Hindlimb muscle (tissue), 1 donor: ENCODE measurements at places on chromosomes 2 and 18.

- DNase-seq, result no peak
Observed at GRCh38 chr2:238444242-238444641, 17.5 kb downstream of the ASB1 start.

DNA sequence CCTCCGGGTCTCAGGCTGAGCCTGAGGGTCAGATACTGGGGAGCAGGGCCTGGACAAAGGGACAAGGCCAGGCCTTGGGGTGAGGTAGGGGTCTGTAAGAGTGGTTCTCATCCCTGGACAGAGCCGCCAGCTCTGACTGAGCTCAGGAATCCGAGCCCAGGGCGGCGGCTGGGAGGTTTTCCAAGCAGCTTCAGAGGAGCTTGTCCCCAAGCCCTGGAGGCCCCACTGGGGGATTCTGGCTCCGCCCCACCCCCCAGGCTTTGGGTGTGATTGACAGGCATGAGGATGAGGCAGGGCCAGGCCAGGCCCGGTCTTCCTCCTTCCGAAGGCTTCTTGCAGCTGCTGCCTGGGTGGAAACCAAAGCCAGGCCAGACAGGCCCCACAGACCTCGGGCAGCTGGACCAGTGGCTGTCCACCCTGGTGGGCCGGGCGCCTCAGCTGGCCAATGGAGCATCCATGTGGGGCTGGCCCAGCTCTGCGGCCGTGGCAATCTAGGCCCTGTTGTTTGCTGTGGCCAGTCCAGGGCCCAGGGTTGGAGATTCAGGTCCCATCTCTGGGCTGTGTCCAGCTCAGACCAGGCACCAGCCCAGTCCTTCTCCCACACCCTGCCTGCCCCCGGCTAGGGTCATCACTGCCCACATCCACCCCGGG is 23.1 kb upstream of the GPC1 start:
- no peak for DNase-seq

DNA sequence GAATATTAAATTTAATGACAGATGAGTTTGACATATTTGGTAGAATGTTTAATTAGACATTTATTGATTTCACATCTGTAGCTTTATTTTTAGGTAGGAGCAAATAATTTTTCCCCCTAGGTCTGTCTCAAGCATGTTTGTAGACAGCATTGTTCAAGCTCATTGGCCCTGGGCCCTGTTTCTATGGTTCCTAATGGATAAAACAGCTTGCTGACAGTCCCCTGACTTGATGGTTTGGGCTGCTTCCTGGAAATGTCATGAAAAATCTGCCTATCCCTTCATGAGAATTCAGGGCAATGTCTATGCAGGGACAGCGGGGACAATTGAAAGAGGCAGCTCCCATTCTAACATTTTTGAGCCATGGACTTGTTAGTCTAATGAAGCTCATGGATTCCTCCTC is 14.6 kb upstream of the MEP1B start:
- peak; percentile 76 for DNase-seq

DNA sequence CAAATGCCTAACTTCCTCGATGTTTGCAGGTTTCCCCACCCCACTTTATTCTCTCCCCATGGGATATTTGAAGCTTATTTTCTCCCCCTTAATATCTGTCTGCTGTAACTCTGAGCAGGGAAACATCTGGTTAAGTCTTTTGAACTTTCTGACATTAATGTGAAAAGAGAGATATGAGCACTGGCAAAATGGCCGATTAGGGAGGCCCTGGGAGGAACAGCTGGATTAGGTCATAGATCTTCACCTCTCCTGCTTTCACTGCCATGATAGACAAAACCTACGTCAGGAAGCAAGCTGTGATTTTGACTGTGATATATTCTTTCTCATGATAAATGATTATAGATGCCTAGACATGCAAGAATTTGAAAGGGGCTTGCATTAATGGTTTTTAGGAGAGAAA is 43.6 kb downstream of the LYPD6B start:
- DNase-seq, result no peak

GRCh38 chr2:26542676-26543505 is 65.0 kb upstream of the OTOF start:
- DNase-seq, result no peak

DNA sequence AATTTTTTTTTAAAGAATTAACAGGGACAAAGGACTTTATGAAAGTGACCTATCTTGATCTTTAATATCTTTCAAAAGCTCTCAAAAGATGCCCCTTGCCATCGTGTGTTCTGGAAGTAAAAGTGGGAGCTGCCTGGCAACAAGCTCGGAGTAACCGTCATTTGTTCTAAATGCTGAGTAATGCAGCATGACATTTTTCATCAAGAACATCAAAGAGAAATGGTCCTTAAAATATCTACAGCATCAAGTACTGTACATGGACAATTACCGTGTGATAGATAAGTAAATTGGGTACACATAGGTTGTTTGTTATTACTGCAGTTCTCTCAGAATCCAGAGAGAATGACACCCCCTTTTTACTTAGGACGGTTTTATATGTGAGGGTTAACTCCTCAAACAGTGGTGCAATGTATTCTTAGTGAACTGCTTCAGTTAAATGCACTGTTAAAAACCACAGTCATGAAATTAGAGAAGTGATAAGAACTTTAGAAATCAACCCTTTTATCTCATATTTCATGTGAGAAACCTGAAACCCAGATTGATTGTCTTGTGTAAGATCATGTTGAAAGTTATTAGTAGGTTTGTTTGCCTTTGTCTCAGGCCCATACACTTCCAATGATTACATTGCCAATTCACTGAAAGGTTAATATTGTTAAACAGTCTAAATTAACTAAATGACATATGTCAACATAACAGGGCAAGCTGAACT is 90.6 kb upstream of the HNMT start:
- DNase-seq, result no peak

- no peak for DNase-seq
Observed at GRCh38 chr2:156541229-156541628, 105.0 kb downstream of the GPD2 start.

DNA sequence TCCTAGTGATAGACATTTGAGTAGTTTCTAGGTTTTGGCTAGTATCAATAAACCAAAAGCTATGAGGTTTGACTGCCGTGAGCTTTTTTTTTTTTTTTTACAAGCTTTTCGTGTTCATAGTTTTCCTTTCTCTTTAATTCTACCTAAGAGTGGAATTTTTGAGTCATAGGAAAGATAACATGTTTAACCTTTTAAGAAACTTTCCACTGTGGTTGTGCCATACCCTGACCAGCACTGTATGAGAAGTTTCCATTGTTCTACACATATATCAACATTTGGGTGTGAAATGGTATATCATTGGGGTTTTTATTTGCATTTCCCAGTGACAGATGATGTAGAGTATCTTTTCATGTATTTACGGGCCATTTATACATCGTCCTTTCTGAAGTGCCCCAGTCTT is 31.7 kb downstream of the UBE2F start:
- no peak for DNase-seq

- no peak for DNase-seq
Observed at GRCh38 chr2:211845338-211846035, 693.1 kb downstream of the ERBB4 start.

GRCh38 chr2:122210898-122211856 is 455.7 kb downstream of the TSN start:
- DNase-seq, result no peak

DNA sequence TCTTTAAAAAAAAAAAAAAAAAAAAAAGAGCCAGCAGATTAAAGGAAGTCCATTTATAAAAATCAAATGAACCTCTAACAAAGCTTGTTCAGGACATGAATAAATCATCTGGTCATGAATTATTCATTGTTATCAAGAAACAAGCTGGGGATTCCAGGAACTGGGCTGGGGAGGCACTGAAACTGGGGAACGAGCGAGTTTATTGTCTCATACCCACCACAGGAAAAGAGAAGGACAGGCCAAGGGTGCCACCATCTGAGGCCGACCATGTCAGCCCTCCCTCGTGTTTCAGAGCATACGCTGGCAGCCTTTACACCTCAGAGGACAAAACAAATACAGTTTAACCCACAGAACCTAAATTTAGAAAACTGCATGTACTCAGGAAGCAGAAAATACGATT is 164.2 kb downstream of the VWC2L start:
- no peak for DNase-seq

- peak; percentile 71 for DNase-seq
Observed at GRCh38 chr2:45254025-45254424, 244.8 kb upstream of the SIX2 start.

GRCh38 chr2:3639653-3640052 is 18.3 kb upstream of the ALLC start:
- no peak for DNase-seq

GRCh38 chr2:71006955-71007799 is 12.5 kb upstream of the TEX261 start:
- no peak for DNase-seq

DNA sequence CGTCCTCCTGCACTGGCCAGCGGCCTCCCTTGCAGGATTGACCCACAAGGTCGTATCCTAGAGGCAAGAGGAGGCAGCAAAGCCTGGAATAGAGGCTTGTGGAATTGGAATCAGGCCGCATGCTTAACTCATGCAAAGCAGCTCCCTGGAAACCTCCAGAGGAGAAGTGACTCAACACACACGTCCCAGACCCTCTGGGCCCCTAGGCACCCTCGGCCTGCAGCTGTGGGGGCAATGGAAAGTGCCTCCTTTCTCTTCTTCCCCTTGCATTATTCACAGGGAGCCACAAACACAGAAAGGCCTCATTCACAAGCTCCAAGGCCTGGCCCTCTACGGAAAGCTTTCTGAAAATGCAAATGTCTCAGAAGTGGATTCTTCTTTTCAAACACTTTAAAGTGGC is 19.6 kb downstream of the SPATA3 start:
- no peak for DNase-seq

DNA sequence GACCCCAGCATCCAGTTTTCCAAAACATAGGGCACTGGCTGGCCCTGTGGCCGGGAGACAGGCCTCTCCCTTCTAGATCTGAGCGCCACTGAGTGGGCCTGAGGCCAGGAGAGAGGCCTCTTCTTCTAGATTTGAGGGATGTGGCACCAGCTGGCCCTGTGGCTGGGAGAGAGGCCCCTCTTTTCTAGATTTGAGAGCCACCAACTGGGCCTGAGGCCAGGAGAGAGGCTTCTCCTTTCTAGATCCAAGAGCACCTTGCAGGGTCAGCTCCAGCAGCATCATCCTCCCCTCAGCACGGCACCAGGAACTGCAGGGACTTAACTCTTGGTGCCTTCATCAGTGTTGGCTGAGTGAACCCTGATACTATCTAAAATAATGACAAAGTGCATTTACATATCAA is 114.3 kb upstream of the ALKAL2 start:
- DNase-seq, result no peak

DNA sequence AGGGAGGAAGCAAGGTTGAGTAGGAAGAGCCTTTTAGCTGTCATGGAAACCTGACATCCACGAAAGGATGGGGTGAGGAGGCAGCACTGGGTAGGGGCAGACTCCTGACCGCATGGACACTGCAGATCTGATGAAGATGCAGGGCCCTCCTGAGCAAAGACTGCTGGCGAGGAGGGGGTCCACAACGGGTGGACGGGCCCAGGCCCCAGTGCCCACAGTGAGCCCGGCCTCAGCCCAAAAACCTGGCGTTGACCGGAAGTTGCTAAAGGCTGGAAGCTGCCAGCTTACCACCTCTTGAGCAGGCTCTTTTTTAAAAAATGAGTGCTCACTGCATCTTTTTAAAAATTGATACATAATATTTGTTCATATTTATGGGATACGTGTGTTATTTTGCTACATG is 247.3 kb downstream of the SH3BP4 start:
- DNase-seq, result no peak

- no peak for DNase-seq
Observed at GRCh38 chr2:9091811-9092210, 88.3 kb upstream of the MBOAT2 start.
